ENCODE measurements at places on chromosomes 4 and X.

DNA sequence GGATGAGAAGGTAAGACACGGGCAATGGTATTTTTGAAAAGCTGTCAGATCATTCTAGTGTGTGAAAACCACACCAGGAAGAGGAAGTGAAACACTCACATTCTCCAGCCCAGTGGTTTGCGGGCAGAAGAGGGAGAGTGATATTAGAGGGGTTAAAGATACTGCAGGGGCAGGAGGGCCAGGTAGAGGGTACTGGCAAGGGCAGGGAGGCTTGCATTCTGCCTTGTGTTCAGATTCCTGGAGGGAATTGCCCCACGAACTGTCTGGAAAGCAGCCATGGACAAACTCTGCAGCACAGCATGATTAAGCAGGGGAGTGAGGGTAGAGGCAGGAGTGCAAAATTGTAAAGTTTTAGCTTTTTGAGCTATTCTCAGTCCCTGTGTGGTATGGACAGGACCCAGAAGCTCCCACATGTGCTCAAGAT lies 30.9 kb downstream of the NIPAL1 start:
- no peak for DNase-seq

DNA sequence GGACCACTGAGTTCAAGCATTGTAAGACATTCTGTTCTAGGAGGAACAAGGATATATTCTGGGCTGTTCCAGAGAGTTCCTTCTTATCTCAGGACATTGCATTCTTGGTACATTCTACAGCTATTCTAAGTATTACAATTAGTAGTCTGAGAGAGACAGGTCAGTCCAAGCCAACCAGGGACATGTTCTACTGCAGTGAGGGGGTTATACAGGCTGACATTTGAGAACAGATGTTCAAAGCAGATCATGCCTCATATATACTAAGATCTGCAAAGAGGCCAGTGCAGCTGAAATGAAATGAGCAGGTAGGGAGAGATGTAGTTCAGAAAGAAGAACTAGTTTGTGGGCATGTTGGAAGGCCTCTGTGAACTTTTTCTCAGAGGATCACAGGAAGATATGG lies 142.0 kb downstream of the CENPC start:
- no peak for DNase-seq

GRCh38 chr4:102358128-102358527 lies 12.8 kb upstream of the SLC39A8 start:
- DNase-seq: no peak

DNA sequence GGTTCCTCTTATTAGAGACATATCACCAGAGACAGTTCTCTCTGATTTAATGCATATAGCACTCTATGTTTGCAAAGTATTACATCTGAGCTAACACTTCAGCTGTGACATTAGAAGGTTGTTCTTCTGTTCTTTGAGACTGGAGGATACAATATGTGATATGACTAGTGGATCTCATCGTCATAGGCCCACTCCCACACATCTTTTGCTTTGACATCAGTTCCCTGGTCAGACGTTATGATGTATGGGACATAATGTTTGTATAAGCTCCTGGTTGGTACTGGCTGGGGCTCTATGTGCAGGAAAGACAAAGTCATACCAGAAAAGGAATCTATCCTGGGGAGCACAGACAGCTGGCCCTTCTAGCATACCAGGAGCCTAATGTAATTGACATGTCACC lies 57.7 kb upstream of the MAML3 start:
- DNase-seq: no peak

- DNase-seq: no peak
Observed at GRCh38 chrX:132171478-132171877, 43.7 kb upstream of the FRMD7 start.

DNA sequence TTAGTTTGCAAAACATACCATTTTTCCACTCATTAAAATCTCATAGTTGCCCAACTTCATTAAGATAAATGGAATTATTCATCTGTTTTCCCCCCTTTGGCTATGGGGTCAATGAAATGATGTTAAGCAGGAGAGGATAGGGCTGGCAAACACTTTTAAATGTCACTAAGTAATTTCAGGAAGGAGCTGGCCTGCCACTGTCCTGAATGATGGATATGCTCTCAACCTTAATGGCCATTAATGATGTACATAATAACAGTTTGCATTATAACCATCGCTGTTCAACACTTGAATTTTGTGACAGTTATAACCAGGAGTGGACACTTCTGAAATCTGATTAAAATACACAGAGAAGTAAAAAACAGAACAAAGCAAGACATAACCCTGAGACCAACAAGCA lies 77.2 kb downstream of the C4orf51 start:
- DNase-seq: no peak

GRCh38 chr4:56314207-56314915 lies 72.9 kb downstream of the AASDH start:
- DNase-seq: no peak

DNA sequence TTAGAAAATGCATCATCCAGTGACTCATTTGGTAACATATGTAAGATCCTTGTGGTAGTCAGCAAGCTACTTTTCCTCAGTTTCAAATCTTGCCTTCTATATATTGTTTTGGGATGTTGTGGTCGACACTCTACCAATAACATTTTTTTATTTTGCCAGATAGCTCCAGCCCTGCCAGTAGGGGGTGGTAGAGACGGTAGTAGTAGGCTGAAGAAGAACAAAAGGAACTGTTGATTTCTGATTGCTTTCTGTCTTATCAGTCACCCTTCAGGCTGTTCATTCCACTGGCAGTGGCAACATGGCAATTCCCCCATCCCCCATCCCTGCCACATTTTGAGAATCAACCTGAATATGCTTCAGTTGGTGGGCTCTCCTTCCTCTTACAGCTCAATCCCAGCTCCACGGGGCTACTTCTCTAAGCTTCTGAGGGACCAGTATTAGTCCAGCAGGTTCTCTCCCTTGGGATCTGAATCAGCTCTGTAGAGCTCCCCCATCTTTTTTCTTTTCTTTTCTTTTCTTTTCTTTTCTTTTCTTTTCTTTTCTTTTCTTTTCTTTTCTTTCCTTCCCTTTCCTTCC lies 171.5 kb upstream of the VEGFC start:
- no peak for DNase-seq

DNA sequence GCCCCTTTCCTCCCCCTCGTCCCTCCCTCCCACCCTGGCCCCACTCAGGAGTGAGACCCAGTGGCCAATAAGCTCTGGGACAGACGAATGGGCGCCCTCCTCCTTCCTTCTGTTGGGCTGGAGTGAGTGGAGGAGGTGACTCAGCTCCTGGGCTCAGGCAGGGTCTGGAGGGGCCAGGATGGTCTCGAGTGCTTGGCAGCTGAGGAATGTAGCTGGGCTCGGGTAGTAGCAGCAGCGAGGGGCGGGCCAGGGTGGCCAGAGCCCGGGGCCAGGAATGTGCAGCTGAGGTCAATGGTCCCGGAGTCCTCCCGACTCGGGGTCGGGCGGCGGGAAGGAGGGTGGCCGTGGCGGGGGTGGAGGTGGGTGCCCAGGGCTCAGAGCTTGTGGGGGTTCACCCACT lies 15.0 kb downstream of the G6PD start:
- DNase-seq: no peak

- DNase-seq: no peak
Observed at GRCh38 chrX:63488546-63489373, 137.6 kb upstream of the SPIN4 start.
